ENCODE measurements at places on chromosomes 5 and 9.

DNA sequence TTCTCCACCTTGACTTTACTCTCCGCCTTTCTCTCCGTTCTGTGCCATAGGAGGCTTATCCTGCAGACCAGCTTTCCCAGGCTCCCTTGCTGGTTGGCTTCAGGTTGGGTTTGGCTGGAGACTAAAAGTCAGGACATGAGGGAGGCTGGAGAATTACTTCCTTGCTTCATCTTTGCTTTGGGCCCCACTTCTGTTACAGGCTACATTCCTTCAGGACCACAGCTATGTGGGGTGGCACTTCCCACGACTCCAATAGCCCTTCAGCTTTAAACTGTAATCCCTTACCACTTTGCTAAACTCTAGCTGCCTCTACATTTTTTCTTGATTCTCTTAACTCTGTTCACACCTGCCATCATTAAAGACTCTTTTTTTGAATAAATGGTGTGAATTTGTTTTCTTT, 186.7 kb upstream of the NR4A3 start:
- DNase-seq = no peak

DNA sequence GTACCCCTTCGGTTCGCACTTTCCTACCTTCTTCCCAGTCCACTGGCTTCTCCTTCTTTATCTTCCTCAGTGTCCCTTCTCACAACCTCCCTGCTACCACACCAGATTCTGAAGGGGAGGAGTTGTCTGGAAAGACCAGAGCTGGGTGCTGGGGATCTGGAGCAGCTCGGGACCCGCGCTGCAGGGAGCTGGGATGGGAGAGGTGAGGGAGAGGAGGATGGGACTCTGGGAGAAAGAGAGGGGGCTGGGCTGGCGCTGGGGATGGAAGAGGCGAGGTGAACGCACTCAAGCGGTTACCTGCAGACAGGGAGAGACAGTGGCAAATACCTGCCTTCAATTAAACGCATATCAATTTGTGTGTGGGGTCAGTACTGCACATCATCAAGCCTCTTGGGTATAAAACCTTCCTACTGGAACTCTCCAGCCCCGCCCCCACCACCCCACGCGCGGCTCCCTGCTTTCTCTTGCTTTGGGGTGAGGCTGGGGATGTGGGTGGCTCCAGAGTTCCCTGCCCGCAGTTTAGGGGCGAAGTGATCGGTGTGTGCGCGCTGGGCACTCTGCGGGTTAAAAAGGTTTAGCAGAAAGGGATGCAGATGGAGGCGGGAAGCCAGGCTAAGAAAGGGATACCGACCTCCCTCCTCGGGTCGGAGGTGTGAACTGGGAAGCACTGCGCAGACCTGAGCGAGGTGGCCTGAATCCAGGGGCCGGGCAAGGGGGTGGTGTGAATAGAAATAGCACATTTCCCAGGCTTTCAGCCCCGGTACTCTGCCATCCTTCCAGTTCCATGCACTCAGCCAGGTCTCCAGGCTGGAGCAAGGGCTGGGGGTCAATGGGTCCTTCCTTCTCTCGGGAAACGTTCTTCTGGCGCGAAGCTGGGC, 977 bp upstream of the PAM start:
- DNase-seq = no peak

DNA sequence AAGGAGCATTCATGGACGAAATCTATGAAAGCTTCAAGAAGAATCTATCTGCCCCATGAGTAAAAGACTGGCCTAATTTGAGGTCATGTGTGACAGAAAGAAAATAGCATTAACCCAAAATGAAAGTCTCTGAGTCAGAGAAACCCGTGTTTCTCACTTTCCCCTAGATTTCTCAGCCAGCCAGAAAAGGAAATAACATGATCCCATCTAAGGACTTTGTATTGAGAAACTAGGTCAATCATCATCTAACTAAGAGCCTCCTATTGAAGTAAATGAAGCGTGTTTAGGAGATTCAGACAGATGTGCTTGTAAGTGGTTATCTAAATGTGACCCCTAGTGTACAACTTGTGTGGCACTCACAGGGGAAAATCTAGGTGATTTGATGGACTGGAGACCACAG, 77.3 kb upstream of the ZNF366 start:
- DNase-seq = no peak

DNA sequence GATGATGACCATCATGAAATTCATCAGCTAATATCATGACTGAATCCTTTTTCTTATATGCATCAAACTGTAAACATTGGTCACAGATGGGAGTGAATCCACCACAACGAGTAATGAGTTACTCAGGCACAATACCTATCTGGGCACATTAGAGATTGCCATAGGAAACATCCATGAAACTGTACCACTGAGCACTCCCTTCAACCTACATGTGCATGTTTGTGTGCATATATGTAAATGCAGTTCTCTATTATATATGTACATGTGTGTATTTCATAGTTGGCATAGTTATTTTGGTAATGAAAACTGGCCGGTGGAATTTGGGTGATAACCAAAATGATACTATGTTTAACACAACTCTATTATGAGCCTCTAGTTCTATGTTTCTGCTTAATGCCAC, 387.3 kb upstream of the ARRDC3 start:
- DNase-seq = no peak

DNA sequence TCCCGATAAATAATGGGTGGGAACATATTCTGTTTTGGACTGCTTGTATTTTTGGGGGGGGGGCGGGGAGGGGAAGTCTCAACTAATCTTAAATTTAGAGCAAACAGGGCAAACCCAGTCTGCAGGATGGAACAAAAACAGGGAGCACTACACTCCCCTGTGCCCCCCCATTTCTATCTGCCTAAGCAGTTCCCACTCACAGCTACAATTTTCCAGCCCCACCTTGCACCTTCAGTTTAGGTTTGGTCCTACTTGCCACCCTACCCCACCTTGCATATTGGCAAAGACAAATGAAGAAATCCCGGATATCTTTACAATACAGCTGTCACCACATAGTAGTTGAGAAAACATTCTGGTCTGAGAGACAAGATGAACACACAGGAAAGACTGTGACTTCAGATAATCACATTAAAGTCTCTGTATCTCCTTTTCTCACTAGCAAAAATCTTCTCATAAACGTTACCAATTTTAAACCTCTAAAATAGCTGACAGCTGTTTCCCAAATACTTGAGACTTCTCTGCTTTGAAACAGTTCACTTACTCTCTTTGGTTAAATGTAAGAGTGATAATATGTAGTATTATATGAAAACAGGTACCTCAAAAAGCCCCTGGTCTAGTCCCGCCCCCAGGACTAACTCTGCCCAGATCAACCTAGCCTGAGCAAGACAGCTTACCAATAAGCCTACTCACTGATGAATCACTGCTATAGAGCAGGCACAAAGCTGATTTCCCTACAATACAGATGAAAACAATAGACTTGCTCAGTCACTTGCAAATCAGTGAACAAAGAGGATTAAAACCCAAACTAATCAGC, 5.2 kb upstream of the RAPGEF6 start:
- DNase-seq = no peak

DNA sequence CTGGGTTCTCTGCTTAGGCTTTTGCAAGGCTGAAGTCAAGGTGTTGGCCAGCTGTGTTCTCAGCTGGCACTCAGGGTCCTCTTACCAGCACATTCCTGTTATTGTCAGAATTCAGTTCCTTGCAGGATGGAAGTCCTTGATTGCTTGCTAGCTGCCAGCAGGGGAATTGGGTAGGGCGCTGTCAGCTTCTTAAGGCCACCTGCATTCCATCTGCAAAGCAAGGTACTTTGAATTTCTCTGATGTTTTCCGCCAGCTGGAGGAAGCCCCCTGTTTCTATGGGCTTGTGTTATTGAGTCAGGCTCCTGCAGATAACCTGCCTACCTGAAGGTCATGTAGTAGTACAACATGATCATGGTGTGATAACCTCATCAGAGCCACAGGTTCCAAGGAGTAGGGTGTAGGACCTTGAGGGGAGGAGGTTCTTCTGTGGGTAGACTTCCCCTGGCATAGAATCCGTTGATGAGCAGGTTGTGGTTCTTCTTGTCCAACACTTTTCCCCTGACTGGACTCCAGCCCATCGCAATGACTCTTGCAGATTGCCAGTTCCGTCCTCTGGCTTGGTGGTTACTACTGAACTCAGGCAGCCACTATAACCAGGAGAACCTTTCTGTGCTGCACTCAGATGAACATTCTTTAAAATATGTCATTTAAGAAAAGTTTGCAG, 6.8 kb downstream of the TENT4A start:
- DNase-seq = no peak

- no peak for DNase-seq
These were observed 787.3 kb upstream of the WWC1 start for GRCh38 chr5:167503926-167504720.

DNA sequence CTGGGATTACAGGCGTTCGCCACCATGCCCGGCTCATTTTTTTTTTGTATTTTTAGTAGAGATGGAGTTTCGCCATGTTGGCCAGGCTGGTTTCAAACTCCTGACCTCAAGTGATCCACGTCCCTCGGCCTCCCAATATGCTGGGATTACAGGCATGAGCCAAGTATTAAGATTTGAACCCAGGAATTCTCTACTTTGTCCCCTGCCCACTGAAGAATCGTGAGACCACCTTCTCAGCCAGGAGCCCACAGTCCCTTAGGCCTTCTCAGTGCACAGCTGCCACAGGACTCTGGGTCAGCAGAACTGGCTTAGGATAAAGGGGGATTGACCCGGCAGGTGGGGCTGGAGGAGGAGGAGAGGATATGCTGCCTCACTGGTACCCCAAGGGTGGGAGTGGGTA, 13.4 kb downstream of the OLFML2A start:
- no peak for DNase-seq
